Posterior cingulate gyrus (tissue), 11 donors: ENCODE measurements at places on chromosomes 16 and 17.

DNA sequence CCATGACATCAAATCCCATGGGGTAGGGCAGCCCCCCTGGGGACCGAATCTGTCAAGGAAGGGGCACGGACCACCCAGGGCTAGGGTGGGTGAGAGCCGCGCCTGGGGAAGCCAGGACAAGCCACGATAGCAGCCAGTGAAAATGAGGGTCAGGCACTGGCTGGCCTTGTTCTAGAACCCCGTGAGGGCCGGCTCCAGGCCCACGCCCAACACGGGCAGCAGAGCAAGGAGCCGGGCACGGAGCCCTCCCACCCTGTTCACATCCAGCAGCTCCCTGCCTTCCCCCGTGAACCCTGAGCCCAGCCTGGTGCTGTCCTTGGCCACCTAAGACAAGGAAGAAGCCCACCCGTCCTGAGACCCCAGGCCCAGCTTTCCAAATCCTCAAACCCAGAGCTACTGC, 256.7 kb downstream of the PARN start:
- DNase-seq, result no peak

DNA sequence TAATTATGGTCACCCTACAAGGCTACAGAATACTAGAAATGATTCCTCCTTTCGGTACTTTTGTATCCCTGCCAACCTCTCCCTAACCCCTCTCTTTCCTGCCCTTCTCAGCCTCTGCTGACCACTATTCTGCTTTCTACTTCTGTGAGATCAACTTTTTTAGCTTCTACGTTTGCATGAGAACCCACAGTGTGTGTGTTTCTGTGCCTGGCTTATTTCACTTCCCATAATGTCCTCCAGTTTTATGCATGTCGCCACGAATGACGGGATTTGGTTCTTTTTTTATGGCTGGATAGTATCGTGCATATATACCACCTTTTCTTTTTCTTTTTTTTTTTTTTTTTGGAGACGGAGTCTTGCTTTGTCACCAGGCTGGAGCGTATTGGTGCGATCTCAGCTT, 92.1 kb downstream of the RAP1GAP2 start:
- no peak for DNase-seq

- DNase-seq, result no peak
Measured at GRCh38 chr16:64841071-64841470, 280.8 kb downstream of the CDH11 start.

- DNase-seq, result no peak
Measured at GRCh38 chr16:64317601-64318000, 804.3 kb downstream of the CDH11 start.

GRCh38 chr16:6949240-6949639, 383.4 kb upstream of the RBFOX1 start:
- no peak for DNase-seq

GRCh38 chr17:11082559-11082958, 158.5 kb upstream of the SHISA6 start:
- DNase-seq, result no peak

DNA sequence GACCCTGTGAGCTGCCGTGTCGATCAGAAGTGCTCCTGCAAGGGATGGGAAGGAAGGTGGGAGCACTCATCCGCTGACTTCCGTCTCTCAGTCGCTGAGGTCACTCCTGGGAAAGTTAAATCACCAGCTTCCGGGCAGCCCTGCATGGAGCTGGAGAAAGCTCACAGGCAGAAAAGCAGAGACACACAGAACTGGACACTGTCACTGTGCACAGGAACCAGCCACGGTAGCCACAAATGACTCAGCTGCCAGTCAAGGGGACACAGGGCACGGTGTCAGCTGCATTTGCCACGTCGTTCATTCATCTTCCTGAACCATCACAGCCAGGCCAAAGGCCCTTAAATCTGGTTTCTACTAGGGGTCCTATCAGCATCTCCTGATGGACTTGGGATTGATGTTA, 226.4 kb upstream of the PSMD7 start:
- no peak for DNase-seq

DNA sequence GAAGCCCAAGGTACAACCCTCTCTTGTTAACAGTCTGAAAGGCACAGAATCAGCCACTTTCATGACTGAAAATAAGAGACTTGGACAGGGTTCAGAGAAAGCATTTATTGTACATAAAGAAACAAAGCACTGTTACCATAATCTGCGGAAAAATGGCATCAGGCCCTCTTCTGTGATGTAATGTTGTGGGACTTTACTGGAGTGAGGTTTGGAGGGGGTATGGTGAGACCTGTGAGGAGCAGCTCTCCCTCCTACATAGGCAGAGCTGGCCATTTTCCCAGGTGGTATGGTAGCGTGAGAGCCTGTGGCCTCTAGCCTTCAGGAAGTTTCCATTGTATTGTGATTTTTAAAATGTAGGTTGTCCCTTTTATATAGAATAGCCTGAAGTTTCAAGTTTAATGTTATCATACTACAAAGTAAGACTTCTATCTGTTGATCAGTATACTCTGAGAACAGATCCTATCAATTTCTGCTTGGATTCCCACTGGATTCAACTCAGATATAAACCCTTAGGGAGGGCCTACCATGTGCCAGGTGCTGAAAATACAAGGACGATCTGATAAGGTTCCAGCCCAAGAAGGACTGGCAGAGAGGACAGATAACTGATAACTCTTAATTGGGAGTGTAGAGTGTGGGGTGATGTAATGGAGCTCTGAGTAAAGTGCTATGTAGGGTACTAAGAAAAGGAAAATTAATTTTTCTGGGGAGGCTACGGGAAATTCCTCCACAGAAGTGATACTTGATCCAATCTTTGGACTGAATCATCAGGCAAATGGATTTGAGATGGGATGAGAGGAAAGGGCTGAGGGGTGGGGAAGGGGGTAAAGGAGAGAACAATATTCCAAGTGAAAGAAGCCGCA, 4.1 kb upstream of the YPEL2 start:
- DNase-seq, result no peak

DNA sequence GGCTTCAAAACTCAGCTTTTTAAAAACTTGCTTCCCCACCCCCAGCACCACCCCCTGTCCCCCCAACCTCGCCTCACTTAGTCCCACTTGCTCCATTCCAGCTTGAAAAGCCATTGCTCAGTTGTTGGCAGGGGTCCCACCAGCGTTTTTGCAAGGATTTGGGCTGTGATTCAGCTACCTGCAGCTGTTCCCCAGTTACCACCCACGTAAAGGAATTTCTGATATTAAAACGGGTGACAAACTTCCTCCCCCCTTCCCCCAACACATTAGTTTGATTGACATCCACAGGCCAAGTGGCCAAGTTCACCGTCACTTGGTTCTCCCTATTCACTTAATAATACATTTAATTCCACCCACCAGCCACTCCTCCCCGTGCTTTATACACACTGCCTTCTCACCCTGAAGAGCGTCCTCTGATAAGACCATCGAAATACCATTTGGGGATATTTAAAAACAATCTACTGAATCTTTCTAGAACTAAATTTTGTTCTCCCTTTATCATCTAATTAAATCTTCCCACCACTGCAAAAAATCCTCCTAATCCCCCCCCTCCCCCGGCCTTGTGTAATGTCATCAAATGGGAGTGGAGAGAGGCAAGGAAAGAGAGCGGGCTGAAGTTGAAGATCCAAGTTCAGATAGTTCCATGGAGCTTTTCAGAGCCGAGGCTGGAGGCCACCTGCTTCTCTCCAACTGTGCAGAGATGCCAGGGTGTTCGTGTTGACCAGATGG, 55.1 kb downstream of the SOX9 start:
- no peak for DNase-seq

GRCh38 chr16:51648526-51648925, 497.5 kb upstream of the SALL1 start:
- no peak for DNase-seq

DNA sequence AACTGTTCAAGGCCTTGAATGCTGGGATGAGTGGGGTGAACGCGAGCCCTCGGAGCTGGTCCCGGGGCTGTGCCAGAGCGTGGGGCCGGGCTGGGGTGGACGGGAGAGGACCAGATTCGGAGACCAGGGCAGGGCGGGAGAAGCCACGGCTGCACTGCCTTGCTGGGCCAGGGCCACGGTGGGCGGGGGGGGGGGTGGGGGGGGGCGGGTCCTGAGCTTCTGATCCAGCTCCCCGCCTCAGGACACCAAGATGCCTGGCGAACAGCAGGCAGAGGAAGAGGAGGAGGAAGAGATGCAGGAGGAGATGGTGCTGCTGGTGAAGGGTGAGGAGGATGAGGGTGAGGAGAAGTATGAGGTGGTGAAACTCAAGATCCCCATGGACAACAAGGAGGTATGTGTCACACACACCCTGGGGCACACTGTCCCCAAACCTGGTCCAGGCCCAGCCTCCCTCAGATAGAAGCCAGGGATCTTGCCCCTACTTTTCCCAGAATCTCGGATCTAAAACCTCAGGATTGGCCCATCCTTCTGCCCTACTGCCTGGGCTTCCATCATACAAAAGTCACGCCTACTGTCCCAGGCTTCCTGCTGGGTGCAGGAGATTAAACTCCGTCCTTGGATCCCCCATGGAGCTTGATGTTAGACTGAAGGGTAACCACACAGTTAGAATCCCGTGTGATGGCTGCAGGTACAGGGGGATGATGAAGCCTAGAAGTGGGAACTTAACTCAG, 563 bp downstream of the ZNF771 start:
- DNase-seq, result no peak
